Neural crest cell (in vitro differentiated cells): ENCODE measurements at places on chromosomes 2 and 18. TPM values are rescaled to one million over a fixed set of nuclear protein-coding genes. Genes with fewer than 3 reads are reported as not detected.
A peak's percentile ranks its signal among the peaks of the same experiment; 100 is the strongest.

DNA sequence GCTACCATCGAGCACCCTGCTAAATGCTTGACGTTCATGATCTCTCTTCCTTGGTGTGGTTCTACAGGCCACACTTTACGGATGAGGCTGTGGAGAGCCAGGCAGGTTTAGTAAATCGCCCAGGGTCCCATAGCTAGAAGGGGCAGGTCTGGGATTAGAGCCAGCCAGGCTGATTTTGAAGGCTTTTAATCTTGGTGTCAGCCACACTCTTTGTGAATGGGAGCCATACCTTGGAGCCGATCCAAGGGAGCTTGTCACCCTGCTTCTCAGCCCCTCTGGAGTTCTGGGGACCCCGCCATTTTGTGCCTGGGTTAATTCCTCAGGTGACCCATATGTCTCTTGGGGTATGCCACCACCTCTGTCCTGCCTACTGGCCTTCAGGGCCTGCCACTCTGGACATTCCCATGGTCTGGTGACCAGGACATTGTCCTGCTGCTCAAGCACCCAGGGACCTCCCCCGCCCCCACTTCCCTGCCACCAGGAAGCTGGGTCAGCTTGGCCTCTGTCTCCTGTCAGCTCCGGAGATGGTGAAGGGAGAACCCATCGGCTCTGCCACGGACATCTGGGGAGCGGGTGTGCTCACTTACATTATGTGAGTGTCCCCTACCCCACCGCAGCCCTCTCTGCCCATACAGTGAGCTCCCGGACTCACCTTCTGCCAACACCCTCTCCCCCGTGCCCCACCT, 7.3 kb upstream of the GMPPA start:
- no peak for DNase-seq
- no peaks in the 10 kb centered on the region for H3K4me1 ChIP-seq
- H3K36me3 ChIP-seq = no peaks in the 10 kb centered on the region
- H3K4me3 ChIP-seq = no peak overlapping the region
- H3K27ac ChIP-seq = no peak overlapping the region
- peaks cover 72% of the 10 kb centered on the region for H3K27me3 ChIP-seq

The SLC20A1 gene
- 114 and 116 TPM in 2 replicates for total RNA-seq

- peaks cover 33% of the 10 kb centered on the region for H3K36me3 ChIP-seq
- peaks cover under 1% of the 10 kb centered on the region for H3K27me3 ChIP-seq
- no peak for DNase-seq
- peaks cover 19% of the 10 kb centered on the region for H3K4me1 ChIP-seq
Observed at GRCh38 chr18:12314591-12315305, 6.7 kb downstream of the TUBB6 start.

- H3K4me1 ChIP-seq = peaks cover 12% of the 10 kb centered on the region
- DNase-seq = no peak
- no peaks in the 10 kb centered on the region for H3K36me3 ChIP-seq
- no peak overlapping the region for H3K27ac ChIP-seq
- H3K27me3 ChIP-seq = peaks cover 87% of the 10 kb centered on the region
Observed at GRCh38 chr2:216372761-216373291, 543 bp upstream of the MARCHF4 start.

DNA sequence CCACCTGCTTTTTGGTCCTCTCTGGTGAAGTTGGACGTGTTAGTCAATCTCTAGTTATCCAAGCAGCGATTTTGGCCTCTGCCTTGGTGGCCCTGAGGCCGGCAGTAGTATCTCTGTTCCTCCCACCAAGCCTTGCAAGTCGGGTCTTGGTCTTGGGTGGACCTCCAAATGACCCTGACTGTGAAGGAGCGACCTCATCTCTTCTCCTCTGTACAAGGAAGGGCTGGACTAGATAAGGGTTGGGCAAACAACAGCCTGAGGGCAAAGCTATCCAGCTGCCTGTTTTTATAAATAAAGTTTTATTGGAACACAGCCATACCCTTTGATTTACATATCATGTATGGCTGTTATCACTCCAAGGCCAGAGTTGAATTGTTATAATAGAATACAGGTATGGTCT, 74.6 kb upstream of the FOSL2 start:
- no peaks in the 10 kb centered on the region for H3K36me3 ChIP-seq
- H3K27me3 ChIP-seq = no peaks in the 10 kb centered on the region
- DNase-seq = no peak
- no peak overlapping the region for H3K27ac ChIP-seq
- peaks cover 26% of the 10 kb centered on the region for H3K4me1 ChIP-seq
- H3K4me3 ChIP-seq = no peak overlapping the region

DNA sequence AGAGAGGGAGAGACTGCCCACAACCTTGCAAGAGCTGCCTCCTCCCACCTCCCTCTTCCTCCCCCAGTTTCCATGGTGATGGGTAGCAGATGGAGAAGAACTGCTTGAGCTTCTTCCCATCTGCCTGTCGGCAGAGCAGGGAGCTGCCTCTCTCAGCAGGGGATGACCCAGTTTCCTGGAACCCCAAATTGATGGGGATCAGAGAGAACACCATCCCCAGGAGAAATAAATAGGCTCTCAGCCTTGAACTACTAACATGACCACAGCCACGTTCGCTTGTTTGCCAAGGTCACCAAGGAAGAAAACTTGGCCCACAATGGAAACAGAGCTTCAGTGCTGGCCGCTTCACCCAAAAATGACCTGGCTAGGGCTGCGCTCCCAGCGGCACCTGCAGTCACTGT, 82.2 kb downstream of the ADD2 start:
- peak overlapping the region; percentile 57 for H3K27ac ChIP-seq
- peaks cover 9% of the 10 kb centered on the region for H3K36me3 ChIP-seq
- DNase-seq = no peak
- H3K4me3 ChIP-seq = no peak overlapping the region
- H3K4me1 ChIP-seq = peaks cover 13% of the 10 kb centered on the region

GRCh38 chr2:41222593-41222992, 770.7 kb upstream of the SLC8A1 start:
- H3K27me3 ChIP-seq = no peaks in the 10 kb centered on the region
- H3K27ac ChIP-seq = no peak overlapping the region
- DNase-seq = no peak
- no peaks in the 10 kb centered on the region for H3K4me1 ChIP-seq

GRCh38 chr2:224039770-224040440, 819 bp upstream of the SERPINE2 start:
- no peaks in the 10 kb centered on the region for H3K36me3 ChIP-seq
- peaks cover 72% of the 10 kb centered on the region for H3K27me3 ChIP-seq
- H3K4me3 ChIP-seq = peak overlapping the region; percentile 92
- DNase-seq = no peak
- peaks cover 22% of the 10 kb centered on the region for H3K4me1 ChIP-seq
- H3K27ac ChIP-seq = no peak overlapping the region

The ACVR1C gene
- total RNA-seq = 0.09 and 0.26 TPM in 2 replicates

- no peak overlapping the region for H3K27ac ChIP-seq
Observed at GRCh38 chr2:120404274-120404673, 58.3 kb downstream of the INHBB start.

The GPR45 gene
- 0.30 TPM in 1 of 2 replicates, not detected in the other for total RNA-seq

GRCh38 chr2:172967036-172967982, 108.3 kb upstream of the MAP3K20 start:
- peaks cover 31% of the 10 kb centered on the region for H3K4me1 ChIP-seq
- no peak overlapping the region for H3K4me3 ChIP-seq
- no peak for DNase-seq
